Gastroesophageal sphincter (tissue), 4 donors: ENCODE measurements at places on chromosomes 11 and 22. TPM values are rescaled to one million over a fixed set of nuclear protein-coding genes. Genes with fewer than 3 reads are reported as not detected.

DNA sequence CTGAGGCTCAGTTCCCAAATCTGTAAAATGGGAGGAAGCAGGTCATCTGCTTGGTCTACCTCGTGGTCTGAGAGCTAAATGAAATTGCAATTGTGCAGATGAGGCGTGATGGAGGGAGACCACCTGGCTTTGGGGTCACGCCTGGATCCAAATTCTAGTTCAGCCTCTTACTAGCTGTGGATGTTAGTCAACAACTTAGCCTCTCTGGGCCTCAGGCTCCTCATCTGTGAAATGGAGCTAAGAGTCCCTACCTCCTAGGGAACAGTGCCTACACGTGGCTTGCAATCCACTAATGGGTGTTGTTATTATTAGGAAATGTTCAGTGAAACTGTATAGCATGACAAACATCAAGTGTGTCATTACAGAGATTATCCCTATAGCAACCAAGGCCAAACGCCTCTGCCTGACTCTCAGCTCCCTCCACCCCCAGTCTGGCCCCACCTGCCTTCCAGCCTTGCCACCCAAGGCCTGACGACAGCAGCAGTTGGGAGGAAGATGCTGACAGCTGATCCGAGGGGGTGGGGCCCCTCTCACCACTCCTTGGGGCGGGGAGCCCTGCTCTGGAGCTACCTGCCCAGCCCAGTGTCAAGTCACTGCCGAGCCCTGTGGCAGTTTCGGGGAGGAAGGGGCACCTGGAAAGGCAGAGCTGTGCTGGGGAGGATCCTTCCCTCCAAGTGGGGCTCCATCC is 1.7 kb upstream of the RHOD start:
- ATAC-seq, result no peak

CARNS1 gene
- 1.3 TPM for total RNA-seq

FGF19 gene
- total RNA-seq, result not detected

- no peak for ATAC-seq
Observed at GRCh38 chr11:115157247-115157646, 347.0 kb downstream of the CADM1 start.

DNA sequence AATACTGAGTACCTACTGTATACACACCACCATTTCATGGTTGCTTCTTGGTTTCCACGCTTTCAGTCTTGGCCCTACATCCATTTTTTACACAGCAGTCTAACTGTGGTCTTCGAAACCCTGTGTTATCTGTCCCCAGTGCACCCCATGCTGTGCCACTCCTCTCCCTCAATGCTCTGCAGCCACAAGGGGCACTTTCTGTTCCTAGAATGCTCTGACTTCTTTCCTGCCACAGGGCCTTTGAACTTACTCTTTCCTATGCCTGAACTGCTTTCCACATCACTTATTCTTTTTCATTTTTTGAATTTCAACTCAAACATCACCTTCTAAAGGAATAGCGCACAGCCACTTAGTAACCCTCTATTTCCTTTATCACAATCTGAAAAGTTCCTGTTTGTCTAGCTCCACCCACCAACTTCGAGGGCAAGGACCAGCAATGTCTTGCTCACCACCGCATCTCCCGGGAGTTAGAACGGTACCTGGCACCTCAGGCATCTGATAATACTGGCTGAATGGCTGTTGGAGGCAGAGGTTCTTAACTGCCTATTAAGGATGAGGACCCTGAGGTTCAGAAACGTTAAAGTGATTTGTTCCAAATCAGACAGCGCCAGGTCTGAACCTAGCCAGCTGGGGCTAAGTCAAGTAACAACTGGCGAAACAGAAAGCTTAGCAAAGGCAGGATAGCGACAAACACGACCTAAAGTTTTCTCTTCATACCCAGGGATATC is 568 bp downstream of the ALG8 start:
- peak; percentile 12 for ATAC-seq

- no peak for ATAC-seq
Observed at GRCh38 chr11:76315182-76315853, 65.6 kb downstream of the THAP12 start.

DNA sequence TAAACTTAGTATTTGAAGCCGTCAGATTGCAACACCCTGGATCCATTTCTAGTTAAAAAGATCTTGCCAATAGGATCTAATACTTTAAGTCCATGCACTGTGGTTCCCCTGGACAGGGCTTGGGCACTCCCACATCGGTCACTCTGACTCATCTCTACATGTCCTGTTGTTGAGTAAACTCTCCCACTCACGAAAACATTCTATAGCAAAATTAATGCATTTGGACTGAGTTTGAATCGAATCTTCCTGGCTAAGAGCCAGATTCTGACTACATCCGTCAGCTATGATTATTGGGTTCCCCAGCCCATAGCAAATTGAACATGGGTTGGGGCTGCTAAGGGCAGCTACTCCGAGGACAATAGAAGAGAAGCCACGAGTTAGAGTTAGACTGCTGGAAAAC is 182.1 kb upstream of the SORL1-AS1 start:
- no peak for ATAC-seq

DNA sequence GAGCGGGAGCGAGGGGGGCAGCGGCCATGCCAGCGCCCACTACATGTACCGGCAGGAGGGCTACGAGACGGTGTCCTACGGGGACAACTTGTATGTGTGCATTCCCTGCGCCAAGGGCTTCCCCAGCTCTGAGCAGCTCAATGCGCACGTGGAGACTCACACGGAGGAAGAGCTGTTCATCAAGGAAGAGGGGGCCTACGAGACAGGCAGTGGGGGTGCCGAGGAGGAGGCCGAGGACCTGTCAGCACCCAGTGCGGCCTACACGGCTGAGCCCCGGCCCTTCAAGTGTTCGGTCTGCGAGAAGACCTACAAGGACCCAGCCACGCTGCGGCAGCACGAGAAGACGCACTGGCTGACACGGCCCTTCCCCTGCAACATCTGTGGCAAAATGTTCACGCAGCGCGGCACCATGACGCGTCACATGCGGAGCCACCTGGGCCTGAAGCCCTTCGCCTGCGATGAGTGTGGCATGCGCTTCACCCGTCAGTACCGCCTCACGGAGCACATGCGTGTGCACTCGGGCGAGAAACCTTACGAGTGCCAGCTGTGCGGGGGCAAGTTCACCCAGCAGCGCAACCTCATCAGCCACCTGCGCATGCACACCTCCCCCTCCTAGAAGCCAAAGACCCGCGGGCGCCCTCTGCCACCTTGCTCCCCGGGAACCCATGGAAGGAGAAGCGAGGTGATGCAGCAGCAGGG is 20.9 kb upstream of the TMEM191C start:
- ATAC-seq, result no peak

DNA sequence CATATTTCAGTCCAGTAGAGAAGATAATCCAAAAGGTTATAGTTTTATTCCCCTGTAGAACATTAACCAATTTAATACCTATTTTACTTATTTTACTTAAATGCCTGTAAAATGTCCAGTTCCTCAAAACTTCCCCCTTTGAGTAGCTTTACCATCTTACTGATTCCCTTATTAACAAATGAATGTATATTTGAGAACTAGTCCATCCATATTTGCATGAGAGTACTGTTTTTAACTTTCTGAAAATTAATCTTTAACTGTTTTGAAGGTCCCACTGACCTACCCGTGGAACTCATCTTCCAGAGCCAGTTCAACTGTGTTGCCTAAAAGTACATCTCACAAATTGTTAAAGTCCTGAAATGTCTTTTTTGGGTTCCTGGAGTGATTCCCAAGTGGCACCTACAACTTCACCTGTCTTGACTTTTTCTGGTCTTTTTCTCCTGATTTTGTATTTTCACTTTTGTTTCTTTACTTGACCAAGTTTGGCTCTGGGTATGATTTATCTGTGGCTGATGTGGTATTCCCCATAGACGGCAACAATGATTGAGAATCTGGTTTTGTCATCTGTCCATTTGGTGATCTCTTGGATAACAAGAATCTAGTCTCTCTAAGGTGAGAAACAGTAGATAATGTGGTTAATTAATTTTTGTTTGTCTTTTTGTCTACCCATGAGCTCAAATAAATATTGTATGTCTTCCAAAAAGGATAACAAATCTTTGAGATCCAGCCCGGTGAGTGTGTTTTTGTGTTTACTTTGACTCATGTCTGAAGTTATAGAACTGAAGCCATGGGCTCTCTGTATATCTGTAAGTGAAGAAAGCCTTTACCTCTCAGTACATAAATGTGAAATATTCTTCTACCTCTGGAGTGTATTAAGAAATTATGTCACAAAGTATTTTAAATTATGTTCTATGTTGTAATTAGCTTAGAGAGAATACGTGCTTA is 174.2 kb downstream of the ETS1 start:
- ATAC-seq, result no peak

- ATAC-seq, result no peak
Observed at GRCh38 chr11:129790106-129790505, 25.5 kb upstream of the TMEM45B start.

GRCh38 chr22:45549762-45550378 is 47.2 kb downstream of the FBLN1 start:
- ATAC-seq, result no peak

GRCh38 chr11:3959015-3959902 is 103.8 kb downstream of the STIM1 start:
- ATAC-seq, result no peak

GRCh38 chr22:45594123-45594941 is 77.3 kb upstream of the ATXN10 start:
- ATAC-seq, result no peak

DNA sequence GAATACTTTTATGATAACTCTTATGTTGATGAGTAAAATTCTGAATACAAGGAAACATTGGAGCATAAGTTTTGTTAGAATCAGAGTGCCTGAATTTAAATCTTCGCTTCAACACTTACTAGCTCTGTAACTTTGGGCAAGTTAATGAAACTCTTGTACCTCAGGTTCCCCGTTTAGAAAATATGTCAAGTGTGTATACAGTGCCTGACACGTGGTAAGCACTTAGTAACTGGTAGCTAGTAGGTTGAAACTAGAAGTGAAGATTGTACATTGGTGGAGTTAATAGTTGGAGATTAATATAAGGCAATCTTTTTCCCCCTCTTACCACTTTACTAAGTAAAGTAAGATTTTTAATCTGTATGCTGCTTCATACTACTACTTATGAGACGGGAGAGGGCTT is 24.8 kb upstream of the NAT10 start:
- no peak for ATAC-seq

DNA sequence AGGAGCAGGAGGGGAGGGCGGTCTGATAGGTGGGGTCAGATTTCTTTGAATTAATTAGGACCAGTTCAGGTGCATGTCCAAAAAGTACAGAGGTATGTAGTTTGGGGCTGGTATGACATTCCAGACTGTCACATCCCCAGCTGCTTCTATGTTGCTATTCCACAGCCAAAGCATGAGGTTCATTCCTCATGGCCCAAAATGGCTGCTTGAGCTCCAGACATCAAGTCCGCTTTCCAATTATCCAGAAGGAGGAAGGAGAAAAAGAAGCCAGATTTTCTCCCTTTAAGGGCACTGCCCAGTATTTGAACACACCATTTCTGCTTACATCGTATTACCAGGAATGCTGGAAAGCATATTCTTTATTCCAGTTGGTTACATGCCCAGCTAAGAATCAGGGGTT is 58.0 kb upstream of the CD82 start:
- no peak for ATAC-seq

SRRD gene
- total RNA-seq, result 19.1 TPM

MOGAT2 gene
- total RNA-seq, result not detected

SAA4 gene
- not detected for total RNA-seq

DNA sequence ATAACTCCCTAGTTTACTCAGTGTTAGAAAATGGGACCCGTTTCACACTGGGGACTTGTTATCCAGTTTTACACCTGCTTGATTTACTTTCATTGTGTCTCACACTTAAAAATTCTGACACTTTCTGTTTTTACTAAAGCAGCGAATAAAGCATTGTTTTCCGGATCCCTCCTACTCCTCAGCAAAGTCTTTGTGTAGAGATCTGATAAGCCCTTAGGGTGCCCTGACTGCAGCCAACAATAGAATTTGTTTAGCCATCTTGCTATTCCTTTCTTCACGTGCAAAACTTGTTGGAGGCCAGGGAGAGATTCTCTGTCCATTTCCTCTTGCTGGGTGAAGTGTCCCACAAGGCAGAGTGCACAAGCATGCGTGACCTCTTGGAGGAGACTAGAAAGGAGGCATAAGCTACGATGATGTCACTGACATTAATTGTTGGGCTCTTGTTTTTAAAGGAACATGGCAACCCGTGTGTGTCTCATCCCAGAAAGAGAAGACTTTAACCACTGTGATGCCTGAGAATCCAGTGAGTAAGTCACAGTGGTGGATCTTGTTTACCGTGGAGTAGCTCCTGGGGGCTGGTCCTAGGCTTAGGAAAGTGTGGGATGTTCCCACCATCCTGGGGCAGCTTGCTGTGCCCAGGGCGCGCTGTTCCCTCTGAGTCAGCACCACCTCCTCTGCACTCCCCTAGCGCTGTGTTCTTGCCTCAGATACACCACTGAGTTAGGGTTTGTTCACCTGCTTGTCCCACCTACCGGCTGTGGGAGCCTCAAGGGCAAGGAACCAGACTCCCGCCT is 27.7 kb downstream of the MICAL2 start:
- peak; percentile 20 for ATAC-seq

CXCR5 gene
- 0.08 TPM for total RNA-seq

DNA sequence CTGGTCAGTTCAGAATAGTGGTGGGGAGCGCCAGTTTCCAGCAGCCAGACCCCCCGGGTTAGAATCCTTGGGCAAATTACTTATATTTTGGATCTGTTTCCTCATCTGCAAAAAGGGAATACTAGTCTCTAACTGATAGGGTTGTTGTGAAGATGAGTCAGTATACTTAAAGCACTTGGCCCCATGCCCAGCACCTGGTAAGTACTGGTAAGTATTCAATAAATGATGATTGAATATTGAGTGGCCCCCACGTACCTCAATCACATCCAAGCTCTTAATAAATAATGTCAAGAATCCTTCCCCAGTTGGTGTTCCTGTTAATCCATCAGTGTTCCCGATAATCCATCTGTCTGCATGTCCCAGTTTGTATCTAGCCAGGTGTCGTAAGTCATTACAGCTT is 12.1 kb downstream of the ACP2 start:
- no peak for ATAC-seq

DNA sequence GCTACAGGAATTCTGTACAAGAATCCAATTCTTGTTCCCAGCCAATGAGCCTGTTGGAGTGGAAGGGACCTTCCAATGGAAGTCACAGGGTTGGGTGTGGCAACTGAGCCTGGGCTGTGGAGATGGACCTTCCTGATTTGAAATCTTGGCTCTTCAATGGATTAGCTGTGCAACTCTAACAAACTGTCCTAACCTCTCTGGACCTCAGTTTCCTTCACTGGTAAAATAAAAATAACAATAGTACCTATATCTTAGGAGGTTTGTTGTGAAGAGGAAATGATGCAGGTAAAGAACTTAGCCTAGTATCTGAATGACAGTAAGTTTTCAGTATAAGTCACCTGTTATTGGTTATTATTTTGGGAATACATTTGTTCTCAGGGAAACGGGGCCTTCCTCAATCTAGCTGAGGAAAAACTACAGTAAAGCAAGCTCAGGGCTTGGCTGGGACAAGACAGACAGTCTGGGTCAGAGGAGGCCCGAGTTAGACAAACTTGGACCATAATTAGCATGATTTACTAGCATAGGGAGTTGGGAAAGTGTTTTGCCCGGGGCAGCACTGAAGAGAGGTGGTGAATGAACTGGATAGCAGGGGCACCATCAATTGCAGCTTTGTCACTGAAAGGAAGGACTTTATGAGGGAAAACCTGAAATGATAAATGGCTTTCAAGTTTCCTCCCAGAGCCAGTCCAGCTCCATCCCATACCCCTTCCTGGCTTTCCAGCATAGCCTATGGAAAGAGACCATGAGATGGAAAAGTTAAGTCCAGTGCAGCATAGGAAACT is 13.7 kb downstream of the ELF5 start:
- no peak for ATAC-seq

- ATAC-seq, result no peak
Observed at GRCh38 chr11:117941163-117941707, 12.0 kb upstream of the TMPRSS13 start.

ESAM gene
- total RNA-seq, result 38.4 TPM

GRCh38 chr22:46062232-46062615 is 85.3 kb upstream of the WNT7B start:
- ATAC-seq, result no peak

NRGN gene
- total RNA-seq, result 2.4 TPM
